CD4-positive, alpha-beta T cell treated with Interleukin-21 for 1 hour (primary cell): ENCODE measurements at places on chromosomes 3 and 15.

GRCh38 chr3:120678984-120679383, 3.1 kb downstream of the HGD start:
- no peak for DNase-seq

- no peak for DNase-seq
These were observed 14.4 kb upstream of the CSK start for GRCh38 chr15:74767167-74768098.

DNA sequence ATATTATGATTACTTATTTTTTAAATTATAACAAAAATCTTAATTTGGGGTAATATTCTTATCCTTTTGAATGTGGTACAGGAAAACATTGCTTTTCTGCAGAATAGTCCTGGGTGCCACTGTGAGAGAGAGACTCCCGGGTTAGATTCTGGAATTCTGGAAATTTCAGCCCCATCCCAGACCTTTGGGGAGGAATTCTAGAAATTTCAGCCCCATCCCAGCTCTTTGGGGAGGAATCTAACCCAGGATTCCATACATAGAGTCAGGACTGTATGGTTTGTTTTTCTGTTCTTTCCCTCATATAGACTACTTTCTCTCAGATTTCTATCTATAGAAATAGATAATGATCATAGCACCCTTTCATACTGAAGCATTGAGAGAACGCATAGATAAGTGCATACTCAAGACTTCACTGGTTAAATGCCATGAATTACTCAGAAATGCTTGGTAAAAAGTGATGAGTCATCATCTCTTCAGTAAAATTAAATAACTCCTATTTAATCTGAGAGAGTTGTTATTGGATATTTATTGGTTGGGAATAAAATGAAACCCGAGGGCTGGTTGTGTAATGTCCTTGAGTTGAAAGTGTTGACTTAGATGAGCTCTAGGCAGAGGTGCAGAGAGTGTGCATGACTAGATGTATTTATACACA, 8.3 kb downstream of the EIF2AK4 start:
- no peak for DNase-seq

DNA sequence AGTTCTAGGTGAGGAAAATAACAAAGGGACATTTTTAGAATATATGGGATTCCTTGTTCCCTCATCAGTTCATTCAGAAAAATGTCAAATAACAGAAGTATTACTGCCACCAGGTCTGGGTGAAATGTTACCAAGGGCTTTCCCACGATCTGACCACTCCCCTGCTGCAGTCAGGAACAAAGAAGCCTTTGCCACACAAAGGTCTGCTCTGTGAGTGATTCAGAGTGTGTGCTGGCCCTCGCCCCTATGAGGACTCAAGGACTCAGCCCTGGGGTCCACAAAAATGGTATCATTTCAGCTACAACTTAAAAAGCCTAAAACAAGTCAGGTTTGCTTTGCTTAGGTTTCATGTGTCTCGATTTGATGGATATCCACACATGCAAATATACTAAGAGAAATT, 5.0 kb downstream of the MKRN3 start:
- DNase-seq: no peak

- no peak for DNase-seq
These were observed 43.4 kb downstream of the SLCO2A1 start for GRCh38 chr3:133986311-133986710.

DNA sequence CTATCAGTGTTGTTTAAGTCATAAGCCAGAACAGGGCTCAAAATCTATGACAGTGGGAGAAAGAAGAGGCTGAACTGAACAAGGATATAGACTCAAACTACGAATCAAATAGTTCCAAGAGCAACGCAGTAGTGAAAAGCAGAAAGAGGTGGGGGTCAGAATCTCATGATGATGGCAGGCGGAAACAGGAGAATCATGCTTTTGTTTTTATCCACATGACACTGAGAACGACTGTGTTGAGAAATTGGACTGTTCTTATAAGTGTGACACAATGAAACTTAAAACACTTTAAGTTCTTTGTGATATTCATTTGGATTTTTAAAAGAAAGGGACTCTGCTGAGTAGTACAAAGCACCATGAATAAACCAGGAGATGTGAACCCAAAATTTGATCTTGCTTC, 309.4 kb downstream of the ULK4 start:
- DNase-seq: no peak

GRCh38 chr3:186094696-186095425, 14.0 kb downstream of the ETV5 start:
- no peak for DNase-seq

- no peak for DNase-seq
These were observed 95.5 kb downstream of the IQCH start for GRCh38 chr15:67350042-67350441.

GRCh38 chr3:95815828-95816227, 998.6 kb upstream of the EPHA6 start:
- no peak for DNase-seq

DNA sequence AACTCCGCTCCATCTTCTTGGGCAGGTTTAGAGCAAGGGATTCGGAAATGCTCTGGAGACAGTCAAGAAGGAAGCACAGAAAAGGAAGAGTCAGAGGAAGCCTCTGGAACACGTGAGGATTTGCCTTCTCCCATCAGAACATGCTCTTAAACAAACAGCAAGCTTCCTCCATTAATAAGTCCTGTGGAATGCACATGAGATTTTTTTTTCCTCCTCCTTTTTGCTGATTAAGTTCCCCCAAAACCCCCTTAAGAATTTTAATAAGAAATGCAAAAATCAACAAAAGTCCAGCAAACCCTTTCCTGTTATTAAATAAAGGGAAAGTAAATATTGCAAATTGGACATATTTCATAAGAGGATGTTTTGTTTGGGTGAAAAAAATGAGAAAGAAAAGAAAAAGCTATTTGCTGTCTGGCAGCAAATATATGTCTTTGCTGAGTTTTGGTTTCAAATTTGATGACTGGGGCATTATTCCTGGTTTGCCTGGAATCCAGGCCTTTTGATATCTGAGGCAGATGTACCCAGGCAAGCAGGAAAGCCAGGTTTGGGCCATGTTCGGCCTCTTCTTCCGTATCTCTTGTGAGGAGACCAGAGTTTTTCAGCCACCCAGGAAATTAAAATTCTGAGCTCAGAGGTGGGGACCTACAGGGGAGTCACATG, 7.9 kb upstream of the TSEN2 start:
- DNase-seq: no peak

- DNase-seq: no peak
These were observed 12.6 kb upstream of the IGF2BP2 start for GRCh38 chr3:185837414-185837813.
